ENCODE measurements at places on chromosomes 2 and 18. TPM values are rescaled to one million over a fixed set of nuclear protein-coding genes. Genes with fewer than 3 reads are reported as not detected.

DNA sequence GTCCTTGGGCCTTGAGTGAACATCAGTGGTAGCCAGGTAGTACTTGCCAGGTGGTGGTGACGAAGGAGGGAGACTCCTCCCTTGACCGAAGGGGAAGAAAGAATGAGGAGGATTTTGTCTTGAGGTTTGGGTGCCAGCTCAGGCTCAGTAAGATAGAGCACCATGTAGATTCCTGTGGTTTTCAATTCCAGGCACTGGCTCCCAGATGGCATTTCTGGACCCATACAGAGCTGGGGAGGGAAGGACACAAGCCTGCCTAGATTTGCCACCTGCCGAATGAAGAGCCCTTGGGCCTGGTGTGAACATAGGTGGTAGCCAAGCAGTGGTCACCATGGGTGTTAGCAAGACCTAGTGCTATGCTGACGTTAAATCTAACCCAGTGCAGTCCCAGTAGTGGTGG, 108.8 kb upstream of the UBE2E3 start:
- no peak overlapping the region for H3K27ac ChIP-seq

Gene CD207
- 0.16 TPM for total RNA-seq

GRCh38 chr2:159285929-159286708, at the start of gene WDSUB1:
WDSUB1 (minus strand) TSS chr2:159286703; CDS start chr2:159283069, 3,634 bp downstream.
- H3K4me3 ChIP-seq = peak within 1 kb of the TSS; percentile 90
- peaks cover 13% of the 10 kb centered on the region for H3K4me1 ChIP-seq
- no peaks in the 10 kb centered on the region for H3K27me3 ChIP-seq
- peak within 1 kb of the TSS; percentile 78 for H3K27ac ChIP-seq
- no peaks in the 10 kb centered on the region for H3K36me3 ChIP-seq

- H3K4me1 ChIP-seq = no peaks in the 10 kb centered on the region
- no peak overlapping the region for H3K4me3 ChIP-seq
- H3K27me3 ChIP-seq = no peaks in the 10 kb centered on the region
- no peaks in the 10 kb centered on the region for H3K36me3 ChIP-seq
Measured at GRCh38 chr2:114185501-114185900, 256.9 kb upstream of the DPP10 start.

Gene QPCT
- 4.7 TPM for total RNA-seq

- no peaks in the 10 kb centered on the region for H3K27me3 ChIP-seq
- no peak for DNase-seq
- H3K4me3 ChIP-seq = no peak overlapping the region
- H3K27ac ChIP-seq = no peak overlapping the region
Measured at GRCh38 chr2:118437501-118437900, 349.2 kb downstream of the INSIG2 start.

Gene FBXO48
- 1.2 TPM for total RNA-seq

DNA sequence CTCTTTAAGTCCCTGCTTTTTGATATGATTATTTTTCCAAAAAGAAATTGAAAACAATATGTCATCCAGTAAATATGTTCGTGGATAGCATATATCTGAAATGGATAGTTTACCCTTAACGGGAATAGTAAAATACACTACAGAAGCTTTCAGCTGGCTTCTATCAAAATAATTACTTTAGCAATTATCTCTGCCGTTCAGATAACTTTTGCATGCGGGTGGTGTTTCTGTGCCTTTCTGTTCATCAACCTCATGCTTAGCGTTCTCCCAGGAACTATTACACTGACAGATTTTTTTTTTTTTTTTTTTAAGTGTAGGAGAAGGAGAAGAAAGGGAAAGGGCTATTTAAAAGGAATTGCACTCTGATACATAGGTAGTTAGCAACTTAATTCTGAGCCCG, 53.6 kb downstream of the TSHZ1 start:
- no peaks in the 10 kb centered on the region for H3K36me3 ChIP-seq
- no peaks in the 10 kb centered on the region for H3K27me3 ChIP-seq
- DNase-seq = no peak
- no peak overlapping the region for H3K27ac ChIP-seq
- no peak overlapping the region for H3K4me3 ChIP-seq
- no peaks in the 10 kb centered on the region for H3K4me1 ChIP-seq

Gene RALB
- 56.5 TPM for total RNA-seq

DNA sequence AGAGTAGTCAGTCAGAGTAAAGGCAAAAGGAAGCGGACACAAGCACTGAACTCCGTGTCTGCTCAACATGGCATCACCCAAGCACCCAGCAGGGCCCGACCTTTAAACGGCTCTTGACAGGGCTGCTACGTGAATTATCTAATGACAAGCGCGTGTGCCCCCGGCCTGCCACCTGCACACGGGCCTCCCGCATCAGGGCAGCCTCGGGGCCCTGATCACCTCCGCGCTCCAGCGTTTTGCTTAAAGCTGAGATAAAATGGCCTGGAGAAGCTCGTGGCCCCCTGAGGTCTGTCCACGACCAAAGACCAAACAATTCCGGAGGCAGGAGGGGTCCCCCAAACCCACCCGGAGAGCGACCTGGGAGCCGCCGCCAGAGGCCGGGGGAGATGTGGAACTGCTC, 376 bp downstream of the NDUFA10 start:
- peak overlapping the region; percentile 82 for H3K27ac ChIP-seq
- no peaks in the 10 kb centered on the region for H3K27me3 ChIP-seq
- H3K4me1 ChIP-seq = 0 out of 2 replicates have a peak, but pooled peaks cover 9% of the 10 kb centered on the region

GRCh38 chr18:52541056-52541455, 201.1 kb downstream of the DCC start:
- no peak overlapping the region for H3K4me3 ChIP-seq
- no peak for DNase-seq
- no peak overlapping the region for H3K27ac ChIP-seq
- no peaks in the 10 kb centered on the region for H3K27me3 ChIP-seq

DNA sequence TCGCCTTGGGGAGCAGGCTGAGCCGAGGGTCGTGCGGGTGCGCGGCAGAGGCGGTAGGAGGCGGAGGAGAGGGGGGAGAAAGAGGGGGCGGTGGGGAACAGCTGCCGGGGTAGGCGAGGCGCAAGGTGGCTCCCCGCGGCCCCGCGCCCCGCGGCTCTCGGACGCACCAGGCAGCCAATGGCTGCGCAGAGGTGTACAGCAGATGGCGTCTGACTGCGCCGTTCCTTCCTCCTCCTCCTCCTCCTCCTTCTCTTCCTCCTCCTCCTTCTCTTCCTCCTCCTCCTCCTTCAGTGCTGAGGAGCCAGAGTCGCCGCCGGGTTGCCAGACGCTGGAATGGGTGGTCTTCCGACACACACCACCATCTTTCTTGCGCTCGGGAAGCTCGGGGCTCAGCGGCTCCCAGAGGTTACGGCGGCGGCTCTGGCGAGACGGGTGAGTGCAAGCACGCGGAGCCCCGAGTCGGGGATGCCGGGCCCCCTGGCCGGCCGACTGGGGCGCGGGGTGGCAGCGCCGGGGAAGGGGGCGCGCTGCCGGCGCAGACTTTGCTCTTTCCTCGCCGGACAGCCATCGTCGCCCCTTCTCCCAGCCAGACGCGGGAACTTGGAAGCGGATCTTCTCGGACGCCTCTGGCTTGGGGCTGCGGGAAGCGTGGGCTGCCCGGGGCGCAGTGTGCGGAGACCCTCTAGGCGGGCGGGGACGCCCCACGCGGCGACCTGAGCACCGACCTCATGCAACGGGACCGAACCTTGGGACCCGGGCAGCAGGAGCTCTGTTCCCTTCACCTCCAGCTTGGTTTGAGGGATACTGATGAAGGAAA, at the start of gene THSD7B:
Gene THSD7B (plus strand): TSS at position 290 of the 817 bp plus-strand sequence. CDS start 116,634 bp downstream, outside the sequence.
- DNase-seq = no peak
- no peaks in the 10 kb centered on the region for H3K27me3 ChIP-seq
- peaks cover 8% of the 10 kb centered on the region for H3K4me1 ChIP-seq
- no peak within 1 kb of the TSS for H3K4me3 ChIP-seq
- no peak within 1 kb of the TSS for H3K27ac ChIP-seq

Gene KYNU
- 4.3 TPM for total RNA-seq

DNA sequence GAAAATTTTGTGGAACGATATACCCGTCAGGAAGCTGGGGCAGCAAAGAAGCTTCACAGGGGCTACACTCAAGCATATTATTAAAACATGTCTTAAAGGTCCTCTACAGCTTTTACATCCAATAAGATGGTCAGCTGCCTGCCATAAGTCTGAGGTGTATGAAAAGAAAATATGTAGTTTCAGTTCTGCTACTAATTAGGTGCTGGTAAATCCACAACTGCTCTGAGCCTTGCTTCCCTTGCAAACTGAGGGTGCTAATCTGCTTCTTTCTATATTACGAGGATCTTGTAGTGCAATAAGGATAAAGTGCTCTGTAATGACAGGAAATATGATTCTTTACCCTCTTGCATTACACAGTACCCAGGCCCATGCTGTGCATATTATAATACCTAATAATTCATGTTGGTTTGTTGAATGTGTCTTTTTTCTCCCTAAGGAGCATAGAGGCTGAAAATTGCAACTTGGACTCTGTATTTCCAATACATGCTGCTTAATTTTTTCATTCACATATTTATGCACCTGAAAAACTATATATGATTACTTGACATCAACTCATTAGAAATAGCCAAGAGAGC, 14.5 kb upstream of the SLC8A1 start:
- no peaks in the 10 kb centered on the region for H3K4me1 ChIP-seq
- no peaks in the 10 kb centered on the region for H3K27me3 ChIP-seq
- DNase-seq = no peak
- H3K4me3 ChIP-seq = no peak overlapping the region

Gene RAD51AP2
- not detected for total RNA-seq

Gene TUBA4B
- not detected for total RNA-seq

- no peak for DNase-seq
- H3K36me3 ChIP-seq = no peaks in the 10 kb centered on the region
- H3K4me1 ChIP-seq = no peaks in the 10 kb centered on the region
Measured at GRCh38 chr18:51092117-51092516, 62.1 kb downstream of the SMAD4 start.

GRCh38 chr2:14358774-14359173, 273.7 kb upstream of the LRATD1 start:
- DNase-seq = no peak
- H3K27ac ChIP-seq = no peak overlapping the region

DNA sequence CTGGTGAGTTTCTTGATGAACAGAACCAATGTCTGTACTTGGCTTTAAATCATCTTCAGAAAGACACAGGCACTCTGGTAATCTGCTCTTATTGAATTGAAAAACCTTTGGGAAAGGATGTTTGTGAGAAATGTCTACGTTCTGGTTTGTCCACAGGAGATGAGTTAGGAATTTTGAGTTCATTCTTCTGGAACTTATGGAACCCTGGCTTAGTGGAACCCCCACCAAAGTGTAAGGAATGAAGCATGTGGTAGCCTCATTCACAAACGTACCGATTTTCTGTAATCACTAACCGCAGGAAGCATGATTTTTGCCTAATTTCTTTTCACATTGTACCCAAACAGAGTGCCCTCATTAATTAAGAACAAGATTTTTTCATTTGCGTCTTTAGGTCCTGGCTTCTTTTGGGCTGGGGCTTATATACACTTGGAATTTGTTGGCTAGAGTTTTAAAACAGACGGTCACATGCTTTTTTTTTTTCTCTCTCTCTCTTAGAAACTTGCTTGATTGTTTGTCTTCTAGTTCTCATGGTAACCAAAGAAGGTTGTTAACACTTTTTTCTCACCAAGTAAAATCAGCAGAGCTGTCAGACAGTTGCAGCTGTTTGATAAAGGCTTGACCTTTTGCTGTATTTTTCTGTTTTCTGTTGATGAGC, 314.1 kb upstream of the THUMPD2 start:
- H3K36me3 ChIP-seq = no peaks in the 10 kb centered on the region
- H3K27me3 ChIP-seq = no peaks in the 10 kb centered on the region

- no peak overlapping the region for H3K4me3 ChIP-seq
- H3K36me3 ChIP-seq = no peaks in the 10 kb centered on the region
- no peak for DNase-seq
Measured at GRCh38 chr18:1906421-1906820, 664.9 kb downstream of the METTL4 start.

Gene SERPINB11
- total RNA-seq = not detected

Gene CYBRD1
- 6.5 TPM for total RNA-seq

Gene TEX44
- not detected for total RNA-seq

Measured in Caco-2 (cell line).